ENCODE measurements at places on chromosomes 6 and 20. TPM values are rescaled to one million over a fixed set of nuclear protein-coding genes. Genes with fewer than 3 reads are reported as not detected.

DNA sequence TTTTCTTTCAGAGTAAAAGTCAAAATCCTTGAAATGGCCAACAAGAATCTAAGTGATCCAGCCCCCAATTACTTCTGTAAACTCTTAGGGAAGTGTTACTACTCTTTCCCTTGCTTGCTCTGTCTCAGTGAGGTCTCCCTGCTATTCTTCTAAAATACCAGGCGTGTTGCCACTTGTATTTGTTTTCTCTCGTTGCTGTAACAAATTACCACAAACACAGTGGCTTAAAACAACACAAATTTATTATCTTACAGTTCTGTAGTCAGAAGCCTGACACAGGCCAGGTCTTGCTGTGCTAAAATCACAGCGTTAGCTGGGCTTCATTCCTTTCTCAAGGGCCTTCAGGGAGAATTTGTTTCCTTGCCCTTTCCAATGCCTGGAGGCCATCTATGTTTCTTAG lies 59.9 kb downstream of the HECA start:
- peak; percentile 13 for DNase-seq

DNA sequence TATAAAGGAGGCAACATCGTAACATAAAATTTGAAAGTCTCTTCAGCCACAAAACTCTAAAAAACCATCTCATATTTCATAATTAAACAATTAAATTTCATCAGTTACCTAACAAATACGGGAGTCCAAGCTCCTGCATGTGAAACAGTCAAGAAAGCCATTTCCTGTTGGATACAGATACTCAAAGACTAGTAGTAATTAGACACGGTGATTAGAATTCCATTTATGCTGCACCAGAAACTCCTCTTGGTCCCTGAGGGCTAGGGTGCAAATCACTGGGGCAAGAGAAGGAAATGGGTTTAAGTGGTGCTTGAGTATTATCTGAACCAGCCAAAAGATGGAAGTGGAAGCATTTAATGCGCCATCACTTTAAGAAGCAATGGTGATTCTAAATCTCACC lies 27.4 kb downstream of the TRAM2 start:
- no peak for DNase-seq

DNA sequence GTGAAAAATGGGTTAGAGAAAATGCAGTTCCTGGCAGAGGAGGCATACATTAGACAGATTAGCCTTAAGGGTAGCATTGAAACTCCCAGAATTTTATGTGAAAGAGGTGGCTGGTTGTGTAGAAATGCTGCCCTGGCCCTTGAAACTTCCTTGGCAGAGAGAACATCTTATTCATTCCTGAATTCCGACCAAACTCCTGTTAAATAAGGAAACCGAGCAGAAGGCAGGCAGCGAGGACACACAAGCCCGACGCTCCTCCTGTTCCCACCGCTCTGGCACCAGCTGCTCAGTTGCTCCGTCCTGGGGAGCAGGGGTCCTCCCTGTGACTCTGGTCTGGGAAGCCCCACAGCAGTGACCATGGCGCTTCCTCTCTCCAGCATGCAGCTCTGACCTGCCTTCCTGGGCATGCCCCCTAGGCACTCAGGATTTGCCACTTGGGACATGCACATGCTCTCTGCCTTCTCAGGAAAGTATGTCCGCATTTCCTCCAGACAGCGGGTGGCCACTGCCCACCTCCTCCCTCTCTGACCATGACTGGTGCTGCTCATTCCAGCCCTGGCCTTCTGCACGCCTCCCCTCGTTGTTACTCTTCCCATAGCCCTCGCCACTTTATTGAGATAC lies 35.2 kb upstream of the CLDN20 start:
- peak; percentile 26 for DNase-seq

- DNase-seq, result peak; percentile 35
Observed at GRCh38 chr6:35327349-35328027, 14.9 kb upstream of the PPARD start.

- DNase-seq, result no peak
Observed at GRCh38 chr6:165854061-165854862, 191.2 kb upstream of the PDE10A start.

GRCh38 chr20:8126841-8127378 lies 5.2 kb upstream of the PLCB1 start:
- no peak for DNase-seq

GRCh38 chr6:130412556-130413290 lies 46.9 kb downstream of the TMEM200A start:
- DNase-seq, result no peak

DNA sequence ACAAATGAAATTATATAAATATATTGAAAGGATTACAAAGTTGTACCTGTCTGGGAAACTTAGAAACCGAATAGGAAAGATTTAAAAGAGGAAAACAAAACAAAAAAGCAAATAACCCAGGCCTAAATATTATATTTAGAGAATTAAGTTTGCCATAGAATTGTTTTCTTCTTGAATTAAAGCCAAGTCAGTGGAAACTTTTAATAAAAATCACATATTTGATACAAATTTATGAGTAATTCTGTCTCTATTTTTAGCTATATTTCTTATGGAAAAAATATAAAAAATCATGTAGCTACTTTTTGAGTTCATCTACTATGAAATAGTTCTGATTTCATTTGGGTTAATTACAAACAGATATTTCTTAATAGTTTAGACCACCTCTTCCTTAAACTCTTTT lies 470.2 kb upstream of the HSF2 start:
- no peak for DNase-seq

GRCh38 chr20:53707371-53708055 lies 113.9 kb upstream of the ZNF217 start:
- peak; percentile 45 for DNase-seq

GRCh38 chr6:167699141-167699931 lies 127.4 kb upstream of the AFDN start:
- no peak for DNase-seq

GRCh38 chr6:50707652-50708300 lies 5.5 kb upstream of the TFAP2D start:
- DNase-seq, result no peak

DNA sequence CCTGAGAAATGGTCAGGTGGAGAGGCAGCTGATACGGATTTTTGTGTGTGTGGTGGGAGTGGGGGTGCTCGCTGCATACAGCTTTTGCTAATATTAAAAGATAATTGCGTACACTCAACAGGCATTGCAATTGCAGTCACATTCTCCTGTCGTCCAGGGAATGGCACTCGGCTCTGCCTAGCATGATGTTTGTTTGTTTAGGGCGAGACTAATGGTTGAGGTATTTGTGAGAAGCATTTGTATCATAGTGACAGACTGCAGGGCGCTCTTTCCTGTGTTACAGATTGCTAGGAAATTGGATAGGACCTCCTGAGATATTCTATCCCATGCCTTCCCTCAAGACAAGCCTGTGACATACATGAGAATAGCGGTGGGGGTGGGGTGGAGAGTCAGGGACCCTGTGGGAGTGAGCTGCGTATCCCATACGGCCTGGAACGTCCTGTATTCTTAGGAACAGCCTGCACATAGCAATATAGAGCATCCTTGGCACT lies 207.4 kb downstream of the SOX4 start:
- DNase-seq, result peak; percentile 55

- no peak for DNase-seq
Observed at GRCh38 chr6:135269481-135269891, 88.4 kb downstream of the MYB start.

- DNase-seq, result no peak
Observed at GRCh38 chr6:53043581-53043980, 21.6 kb upstream of the FBXO9 start.

DNA sequence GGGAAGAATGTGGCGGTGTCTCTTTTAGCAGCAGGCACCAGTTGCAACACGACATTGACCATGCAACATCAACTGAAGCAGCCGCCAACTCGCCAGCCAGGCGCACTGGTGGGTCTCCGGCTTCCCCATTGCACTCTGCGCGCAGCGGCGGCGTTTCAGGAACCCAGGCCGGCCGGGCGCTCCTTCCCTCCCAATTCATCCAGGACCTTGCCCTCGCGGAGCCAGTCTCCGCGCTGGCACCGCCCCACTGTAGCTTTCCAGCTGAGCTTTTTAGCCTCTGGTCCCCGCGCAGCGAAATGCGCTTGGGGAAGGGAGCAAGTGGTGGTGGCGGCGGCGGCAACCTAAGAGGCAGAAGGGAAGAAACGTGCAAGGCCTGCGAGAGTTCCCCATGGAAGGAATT lies 297.9 kb upstream of the RIMS1 start:
- DNase-seq, result no peak

DNA sequence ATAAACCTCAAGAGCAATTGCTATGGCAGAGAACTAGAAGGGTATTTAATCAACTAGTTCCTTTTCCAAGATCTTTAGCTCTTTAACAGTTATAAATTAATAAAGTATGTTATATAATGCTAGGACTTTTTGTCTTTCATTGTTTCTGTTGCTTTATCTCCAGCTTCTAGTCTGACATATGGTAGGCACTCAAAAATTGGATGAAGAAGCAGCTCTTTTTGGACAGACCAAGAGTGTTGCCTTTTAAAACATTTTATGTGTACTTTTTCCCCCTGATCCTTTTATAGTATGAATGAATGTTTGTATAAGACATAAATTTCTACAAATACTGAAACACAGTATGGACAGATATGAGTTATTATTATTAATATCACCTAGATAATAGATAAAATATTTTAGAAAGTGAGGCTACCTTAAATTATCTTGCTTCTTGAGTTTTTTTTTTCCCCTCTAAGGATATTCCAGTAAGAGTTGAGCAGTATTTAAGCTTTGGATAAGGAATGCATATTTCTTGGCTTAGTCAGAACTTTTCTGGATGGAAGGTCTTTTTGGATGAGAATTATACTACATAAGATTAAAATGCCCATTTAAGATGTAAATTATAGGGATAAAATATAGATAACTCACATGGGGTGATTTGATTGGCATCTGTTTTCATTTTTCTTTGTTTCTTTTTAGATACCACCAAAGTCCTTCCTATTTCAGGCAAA lies 16.6 kb downstream of the LAMA2 start:
- peak; percentile 20 for DNase-seq

DNA sequence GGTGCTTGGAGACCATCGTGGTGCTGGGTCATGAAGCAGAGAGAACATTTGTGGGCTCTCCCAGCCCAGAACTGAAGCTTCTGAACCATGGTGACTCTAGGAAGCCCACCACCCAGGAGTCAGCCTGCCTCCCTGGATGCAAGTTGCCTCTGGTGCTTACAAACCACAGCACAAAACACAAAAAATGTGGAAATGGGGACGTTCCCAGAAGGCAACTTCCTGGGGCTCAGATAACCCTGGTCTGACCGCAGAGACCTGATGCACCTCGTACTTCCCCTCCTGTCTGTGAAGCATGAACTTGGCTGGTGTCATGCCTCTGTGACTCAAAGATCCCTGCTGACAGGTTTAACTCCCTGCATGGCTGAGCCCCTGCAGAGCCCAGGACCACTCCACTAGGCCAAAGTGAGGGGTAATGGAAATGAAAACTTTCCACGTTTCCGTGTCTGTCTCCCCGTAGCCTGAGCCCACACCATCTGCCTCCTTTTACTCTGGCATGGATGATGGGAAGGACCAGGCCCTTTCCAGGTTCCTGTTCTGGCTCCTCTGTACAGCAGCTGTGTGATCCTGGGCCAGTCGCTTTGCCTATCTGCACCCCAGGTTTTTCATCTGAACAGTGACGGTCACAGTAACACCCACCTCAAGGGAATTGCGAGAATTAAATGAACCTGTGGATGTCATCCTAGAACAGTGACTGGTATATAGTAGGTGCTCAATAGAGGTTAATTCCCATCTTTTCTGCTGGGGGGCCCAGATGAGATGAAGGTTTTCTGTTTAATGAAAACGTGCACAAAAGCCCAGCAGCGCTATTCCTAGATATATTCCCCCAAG lies 57.7 kb downstream of the PPP1R16B start:
- no peak for DNase-seq

- DNase-seq, result no peak
Observed at GRCh38 chr6:19322691-19323485, 514.3 kb upstream of the ID4 start.

GRCh38 chr20:16129411-16129810 lies 443.8 kb downstream of the KIF16B start:
- DNase-seq, result no peak

DNA sequence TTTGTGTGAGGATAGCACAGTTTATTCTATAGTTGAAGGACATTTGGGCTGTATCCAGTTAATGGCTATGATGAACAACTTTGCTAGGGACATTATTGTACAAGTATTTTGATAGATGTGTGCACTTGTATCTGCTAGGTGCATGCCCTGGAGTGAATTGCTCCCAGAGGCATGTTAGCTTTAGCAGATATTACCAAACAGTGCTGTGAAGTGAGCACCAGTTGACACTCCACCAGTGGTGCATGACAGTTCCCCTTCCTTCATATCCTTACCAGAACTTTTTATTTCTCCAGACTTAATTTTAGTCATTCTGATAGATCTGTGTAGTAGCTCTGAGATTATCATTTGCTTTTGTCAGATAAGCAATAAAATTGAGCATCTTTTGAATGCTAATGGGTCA lies 48.9 kb upstream of the ENPP5 start:
- no peak for DNase-seq

DNA sequence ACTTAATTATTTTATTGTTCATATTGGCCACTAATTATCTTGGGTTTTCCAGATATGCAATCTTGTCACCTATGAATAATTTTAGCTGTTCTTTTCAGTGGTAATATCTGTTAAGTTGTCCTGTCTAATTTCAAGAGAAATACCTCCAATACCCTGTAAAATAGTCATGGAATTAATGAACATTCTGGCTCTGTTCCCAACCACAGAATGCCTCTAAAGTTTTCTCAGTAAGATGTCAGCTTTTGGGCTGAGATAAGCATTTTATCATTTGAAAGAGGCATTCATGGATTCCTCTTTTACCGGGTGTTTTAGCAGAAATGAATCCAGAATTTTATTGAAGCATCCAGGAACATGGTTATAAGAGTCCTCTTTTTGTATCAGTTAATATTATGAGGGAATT lies 109.3 kb downstream of the WDR27 start:
- peak; percentile 72 for DNase-seq

DNA sequence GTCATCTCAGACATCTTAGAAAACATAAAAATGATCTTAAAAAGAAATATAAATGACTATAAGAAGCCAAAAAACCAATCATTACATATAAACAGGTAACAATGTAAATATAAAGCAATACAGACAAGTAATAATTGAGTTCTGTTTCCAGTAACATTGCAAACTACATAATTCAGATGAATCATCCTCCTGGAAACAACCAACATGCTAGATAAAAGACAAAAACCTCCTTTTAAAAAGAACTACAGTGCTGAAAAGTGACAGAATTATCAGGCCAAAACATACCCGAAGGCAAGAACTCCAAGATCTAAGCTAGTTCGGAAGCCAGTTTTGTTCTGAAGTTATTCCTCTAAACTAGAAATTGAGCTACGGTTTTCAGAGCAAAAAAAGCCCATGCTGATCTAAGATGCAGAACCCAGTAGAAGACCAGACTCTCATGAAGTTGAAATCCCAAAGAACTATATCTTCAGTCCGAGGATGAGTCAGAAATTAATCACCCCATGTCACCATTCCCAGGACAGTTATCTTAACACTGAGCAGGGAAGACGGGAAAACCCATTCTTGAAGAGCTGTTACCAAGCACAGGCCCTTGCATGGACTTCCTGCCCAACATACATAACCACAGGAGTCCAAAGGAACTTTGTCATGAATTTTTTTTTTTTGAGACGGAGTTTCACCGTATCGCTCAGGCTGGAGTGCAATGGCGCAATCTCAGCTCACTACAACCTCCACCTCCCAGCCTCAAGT lies 9.8 kb downstream of the PGM3 start:
- DNase-seq, result peak; percentile 96

Gene PLA2G7
- not detected for total RNA-seq

Gene PLTP
- 9.1 TPM for total RNA-seq

Gene RGS17
- 0.09 TPM for total RNA-seq

Gene CSNK2B
- 193 TPM for total RNA-seq

Gene WFDC10B
- not detected for total RNA-seq

Gene FAM83C
- not detected for total RNA-seq

Gene C20orf144
- 0.09 TPM for total RNA-seq

Gene LINC00237
- total RNA-seq, result not detected

Data from HFFc6 (cell line).